ENCODE measurements at places on chromosomes 11 and 22.

DNA sequence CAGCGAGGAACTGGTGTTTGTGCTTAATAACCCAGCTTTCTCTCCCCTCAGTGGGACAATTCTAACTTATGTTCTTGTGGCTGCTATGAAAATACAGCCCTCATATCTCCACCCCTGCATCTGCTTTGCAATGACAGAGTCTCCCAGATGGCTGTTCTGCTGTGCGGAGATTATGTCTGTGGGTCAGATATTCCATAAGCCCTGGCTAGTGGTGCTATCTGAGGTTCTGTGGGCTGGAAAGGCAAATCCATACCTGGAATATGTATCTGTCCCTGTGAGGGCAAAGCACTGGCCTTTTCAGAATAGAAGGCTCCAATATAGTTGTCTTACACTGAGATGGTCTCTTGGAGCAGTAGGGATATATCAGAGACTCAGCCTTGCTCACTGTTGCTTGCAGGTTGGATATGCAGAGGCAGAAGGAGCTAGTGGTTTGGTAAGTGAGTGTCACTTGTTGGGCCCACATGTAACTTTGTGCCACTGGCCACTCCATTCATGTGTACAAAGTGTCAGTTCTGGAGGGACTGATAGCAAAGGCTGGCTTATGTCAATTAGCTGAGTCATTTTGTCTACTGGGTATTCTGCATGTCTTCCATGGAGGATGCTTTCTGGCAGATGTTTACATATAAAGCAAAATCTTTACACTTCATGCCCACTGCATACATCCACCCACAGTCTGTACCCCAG is 246.6 kb downstream of the FAM76B start:
- no peak for DNase-seq

- DNase-seq: no peak
Observed at GRCh38 chr11:67665541-67666302, 8.7 kb downstream of the ALDH3B2 start.

DNA sequence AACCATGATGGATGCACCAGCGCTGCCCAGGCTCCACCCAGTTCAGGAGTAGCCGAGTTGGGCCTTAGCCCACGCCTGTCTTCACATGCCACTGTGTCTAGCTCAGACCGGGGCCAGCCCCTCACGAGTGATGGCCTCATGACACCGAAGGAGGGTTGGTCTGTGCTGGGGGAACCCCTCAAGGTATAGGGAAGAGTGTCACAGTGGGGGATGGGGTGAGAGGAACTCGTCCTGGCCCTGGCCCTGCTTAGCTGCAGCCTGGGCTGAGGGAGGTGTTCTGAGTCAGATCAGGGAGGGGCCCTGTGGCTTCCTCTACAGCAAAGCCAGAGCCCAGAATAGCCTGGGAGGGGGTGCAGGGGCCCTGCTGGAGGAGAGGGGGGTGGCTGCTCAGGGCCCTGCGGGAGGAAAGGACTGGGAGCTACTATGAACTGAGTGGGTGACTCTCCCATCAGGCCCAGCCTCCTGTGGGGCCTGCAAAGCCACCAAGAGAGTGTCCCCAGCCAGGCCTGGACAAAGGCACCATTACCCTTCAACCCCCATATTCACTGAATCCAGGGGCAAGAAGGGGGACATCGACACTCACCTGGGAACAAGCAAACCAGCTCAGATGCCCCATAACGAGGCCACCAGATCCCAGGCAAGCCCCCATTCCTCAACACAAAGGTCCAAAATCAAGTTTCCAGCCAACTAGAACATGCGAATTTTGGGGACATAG is 41.2 kb downstream of the IGLL5 start:
- DNase-seq: peak; percentile 50

GRCh38 chr11:34773211-34773610 is 143.0 kb downstream of the APIP start:
- no peak for DNase-seq

GRCh38 chr11:69264486-69264885 is 29.5 kb upstream of the MYEOV start:
- DNase-seq: no peak

DNA sequence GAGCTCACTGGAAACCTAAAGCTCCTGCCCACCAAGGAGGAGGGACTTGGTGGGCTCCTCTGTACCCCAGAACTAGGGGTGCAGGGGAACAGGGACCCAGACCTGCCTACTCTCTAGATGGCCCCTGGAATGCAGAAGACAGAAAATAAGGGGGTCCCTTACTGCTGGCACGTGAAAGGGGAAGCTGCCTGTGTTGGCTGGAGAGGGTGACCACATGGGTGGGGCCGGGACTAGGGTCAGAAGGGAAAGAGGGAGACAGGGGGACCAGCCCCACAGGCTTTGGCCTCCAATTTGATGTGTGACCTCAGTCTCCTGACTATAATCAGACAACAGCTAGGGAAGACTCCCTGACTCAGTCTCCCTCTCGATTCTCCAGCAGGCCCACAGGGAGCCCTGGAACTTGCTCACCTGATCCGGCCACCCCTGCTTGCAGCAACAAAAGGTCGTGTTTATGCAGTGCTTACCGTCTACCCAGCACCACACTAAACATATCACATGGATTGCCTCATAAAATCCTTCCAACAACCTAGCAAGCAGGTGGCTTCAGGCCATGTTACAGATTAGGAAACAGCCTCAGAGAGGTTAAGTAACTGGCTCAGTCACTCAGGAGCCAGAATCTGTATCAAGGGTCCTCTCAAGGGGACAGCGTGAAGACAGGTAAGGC is 10.2 kb downstream of the ARAP1 start:
- DNase-seq: peak; percentile 21

DNA sequence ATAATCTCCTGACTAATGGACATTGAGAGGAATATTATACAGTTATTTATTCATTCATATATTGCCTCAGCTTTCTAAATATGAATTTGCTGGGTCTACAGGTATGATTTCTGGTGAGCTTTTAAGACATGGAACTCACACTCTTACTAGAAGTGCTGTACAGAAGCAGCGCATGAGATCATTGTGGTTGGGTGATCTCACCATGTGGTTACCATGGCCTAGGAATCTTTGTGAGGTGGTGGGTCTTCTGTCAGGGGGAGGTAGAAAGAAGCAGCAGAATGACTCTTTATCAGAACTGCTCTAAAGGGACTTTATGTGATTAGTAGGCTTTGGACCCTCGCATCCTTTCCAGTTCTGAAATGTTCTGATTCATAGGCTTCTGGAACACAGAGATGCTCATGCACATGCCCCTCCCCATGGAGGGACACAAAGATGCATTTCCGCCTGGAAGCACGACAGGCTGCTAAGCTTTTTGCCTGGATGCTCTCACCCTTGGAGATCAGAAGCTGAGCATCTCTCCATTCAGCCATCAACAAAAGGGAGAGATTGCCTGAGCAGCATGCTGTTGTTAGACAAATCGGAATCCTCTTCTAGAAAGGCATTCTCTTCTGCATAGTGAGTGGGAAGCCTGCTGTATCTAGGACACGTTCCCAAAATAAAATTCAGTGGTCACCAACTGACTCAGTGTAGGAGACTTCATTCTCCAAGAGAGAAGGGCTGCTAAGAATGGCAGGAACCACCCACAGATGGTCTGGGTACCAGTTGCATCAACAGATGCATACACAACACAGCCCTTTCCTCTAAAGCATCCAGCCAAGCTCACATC is 51.3 kb downstream of the KIRREL3 start:
- DNase-seq: no peak

- no peak for DNase-seq
Observed at GRCh38 chr11:120606211-120607010, 94.9 kb downstream of the GRIK4 start.

DNA sequence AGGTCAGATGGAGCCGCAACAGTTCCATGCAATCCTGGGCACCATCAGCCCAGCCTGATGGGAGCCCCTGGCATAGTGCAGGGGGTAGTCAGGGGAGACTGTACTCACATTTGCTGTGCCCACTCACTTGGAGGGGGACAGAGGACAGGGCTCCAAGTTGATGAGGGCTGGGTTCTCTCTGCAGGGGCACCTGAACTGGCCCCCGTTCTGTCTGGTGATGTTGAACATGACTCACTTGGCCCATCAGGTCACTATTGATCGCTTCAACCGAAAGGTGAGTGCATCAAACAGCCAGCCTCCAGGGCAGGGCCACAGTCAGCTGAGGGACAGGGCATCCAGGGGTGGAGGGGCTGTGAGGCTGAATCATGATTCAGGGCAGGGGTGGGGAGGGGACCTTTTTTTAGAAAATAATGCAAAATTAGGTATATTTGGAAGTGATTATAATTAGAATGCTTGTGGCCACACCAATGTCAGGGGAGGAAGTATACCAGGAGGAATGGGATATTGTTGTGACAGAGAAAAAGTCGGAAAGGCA is 66.4 kb downstream of the OTOG start:
- DNase-seq: no peak

DNA sequence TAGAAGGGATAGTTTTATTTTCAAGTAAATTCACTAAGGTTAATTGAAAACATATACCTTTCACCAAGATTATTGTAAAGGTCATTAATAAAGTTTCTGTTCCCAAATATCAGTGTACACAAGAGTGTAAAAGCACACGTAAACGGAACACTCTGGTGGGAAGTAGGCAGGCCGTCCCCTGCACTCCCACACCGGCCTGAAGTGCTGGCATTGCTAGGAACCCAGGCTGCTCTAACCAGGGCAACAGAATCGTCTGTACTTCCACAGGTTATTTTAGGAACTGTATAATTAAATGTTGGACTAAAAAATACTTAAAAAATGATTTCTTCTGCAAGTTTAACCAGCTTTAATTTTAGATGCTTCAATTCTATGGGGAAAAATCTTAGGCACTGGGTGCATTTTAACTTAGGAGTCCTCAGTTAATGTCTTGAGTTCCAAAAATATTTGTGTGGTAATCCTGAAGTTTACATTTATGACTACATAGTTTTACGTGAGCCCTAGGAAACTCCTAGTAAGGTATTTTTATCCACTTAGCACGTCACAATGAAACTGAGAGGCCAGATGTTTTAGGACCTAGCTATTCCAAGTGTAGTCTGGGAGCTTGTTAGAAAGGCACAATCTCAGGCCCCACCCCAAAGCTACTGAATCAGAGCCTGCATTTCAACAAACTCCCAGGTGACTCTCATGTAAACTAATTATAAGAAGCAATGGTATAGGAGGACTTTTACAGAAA is 31.2 kb downstream of the KMT5B start:
- no peak for DNase-seq

GRCh38 chr11:117492578-117493251 is 165.1 kb downstream of the CEP164 start:
- no peak for DNase-seq

- no peak for DNase-seq
Observed at GRCh38 chr22:37582526-37582925, 2.6 kb upstream of the LGALS2 start.

DNA sequence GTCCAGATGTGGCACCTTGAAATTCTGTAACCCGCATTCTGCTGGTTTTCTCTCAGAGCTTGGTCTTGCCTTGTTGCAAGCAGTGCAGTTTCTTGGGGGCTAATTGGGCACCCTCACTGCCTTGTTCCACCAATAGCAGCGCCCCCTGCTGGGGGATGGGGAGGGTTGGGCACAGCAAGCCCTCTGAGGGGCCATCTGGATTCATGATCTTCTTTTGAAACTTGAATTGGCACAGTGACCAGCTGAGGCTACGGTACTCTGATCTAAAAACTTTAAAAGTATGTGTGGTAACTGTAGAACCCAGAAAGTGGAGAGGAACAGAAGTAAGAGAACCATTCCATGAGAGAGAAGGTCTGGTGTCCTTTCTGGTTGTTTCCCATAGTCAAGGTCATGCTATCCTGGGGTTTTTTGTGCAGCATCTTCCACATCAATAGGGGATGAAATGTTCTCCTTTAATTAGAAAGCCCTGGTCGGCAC is 64.2 kb downstream of the MED15 start:
- DNase-seq: peak; percentile 55

GRCh38 chr11:19599681-19600080 is 113.0 kb upstream of the NAV2 start:
- no peak for DNase-seq

GRCh38 chr11:113992459-113993110 is 17.7 kb downstream of the HTR3A start:
- no peak for DNase-seq

GRCh38 chr11:64577202-64577601 is 13.8 kb upstream of the SLC22A12 start:
- DNase-seq: no peak

- peak; percentile 41 for DNase-seq
Observed at GRCh38 chr11:32374261-32374711, 61.1 kb downstream of the WT1 start.

DNA sequence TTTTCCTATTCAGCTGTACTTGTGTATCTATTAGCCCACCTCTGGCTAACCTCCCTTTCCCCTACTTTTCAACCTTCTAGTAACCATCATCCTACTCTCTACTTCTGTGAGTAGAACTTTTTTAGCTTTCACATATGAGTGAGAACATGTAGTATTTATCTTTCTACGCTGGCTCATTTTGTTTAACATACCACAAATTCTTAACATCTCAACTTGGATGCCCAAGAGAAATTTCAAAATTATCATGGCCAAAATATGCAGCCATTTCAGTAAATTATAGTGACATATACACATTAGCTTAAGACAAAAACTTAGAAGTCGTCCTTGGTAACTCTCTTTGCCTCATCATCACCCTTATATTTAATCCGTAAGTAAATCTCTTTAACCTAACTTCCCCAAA is 34.7 kb downstream of the LUZP2 start:
- no peak for DNase-seq

DNA sequence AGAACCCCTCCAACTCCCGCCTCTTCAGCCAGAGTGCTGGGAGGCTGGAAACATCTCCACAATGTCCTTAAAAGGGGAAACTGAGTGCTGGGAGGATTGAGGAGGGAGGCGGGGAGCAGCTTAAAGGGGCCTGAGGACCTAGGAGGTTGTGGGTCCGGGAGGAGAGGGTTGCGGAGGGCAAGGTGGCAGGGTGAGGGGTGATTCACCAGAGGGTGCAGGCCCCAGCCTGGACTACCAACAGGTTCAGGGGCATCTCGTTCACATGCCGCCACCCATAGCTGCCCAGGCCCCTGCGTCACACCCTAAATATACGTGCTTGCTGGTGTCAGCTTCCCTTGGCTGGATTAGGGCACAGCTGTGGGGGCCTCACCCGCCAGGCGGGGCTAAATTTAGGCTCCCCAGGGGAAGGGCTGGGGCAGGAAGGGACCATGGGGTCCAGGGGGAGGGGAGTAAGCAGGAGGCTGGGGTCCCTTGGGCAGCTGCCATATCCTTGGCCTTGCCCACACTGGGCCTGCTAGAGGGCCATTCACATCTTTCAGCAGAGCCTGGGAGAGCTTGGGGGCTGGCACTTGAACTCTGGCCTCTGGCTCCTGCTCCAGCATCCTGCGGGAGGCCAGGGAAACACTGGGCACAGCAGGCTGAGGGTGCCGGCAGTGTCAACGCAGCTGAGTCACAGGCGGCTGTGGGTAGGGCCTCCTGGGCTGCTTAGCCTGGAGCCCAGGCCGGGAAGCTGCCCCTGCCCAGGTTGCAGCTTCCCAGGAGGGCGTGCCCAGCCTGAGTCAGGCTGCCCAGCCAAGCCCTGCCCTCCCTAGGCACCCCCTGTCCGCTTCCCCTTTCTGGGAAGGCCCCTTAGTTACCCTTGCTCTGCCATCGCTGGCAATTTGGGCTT is 1.3 kb downstream of the EHBP1L1 start:
- DNase-seq: peak; percentile 84

DNA sequence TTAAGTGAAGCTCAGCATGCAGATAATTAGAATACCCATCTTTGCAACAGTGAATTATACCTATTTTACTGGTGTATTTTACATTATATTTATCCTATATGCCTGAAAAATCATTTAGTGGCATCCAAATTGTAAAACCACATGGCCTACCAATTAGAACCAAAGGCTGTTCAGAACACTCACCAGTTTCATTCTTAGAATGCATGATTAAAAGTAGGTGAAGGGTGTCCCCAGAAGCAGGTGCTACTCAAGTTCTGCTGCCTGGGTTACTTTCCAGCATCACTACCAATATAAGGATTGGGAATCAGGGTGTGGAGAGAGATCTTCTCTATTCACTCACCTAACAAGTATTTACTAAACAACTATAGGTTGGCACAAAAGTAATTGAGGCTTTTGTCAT is 103.3 kb downstream of the SGSM3 start:
- DNase-seq: no peak

Data from left cardiac atrium (tissue), 4 donors.